ENCODE measurements at places on chromosomes 12 and 14.

GRCh38 chr12:5796171-5796958, 148.7 kb downstream of the ANO2 start:
- no peak for DNase-seq

DNA sequence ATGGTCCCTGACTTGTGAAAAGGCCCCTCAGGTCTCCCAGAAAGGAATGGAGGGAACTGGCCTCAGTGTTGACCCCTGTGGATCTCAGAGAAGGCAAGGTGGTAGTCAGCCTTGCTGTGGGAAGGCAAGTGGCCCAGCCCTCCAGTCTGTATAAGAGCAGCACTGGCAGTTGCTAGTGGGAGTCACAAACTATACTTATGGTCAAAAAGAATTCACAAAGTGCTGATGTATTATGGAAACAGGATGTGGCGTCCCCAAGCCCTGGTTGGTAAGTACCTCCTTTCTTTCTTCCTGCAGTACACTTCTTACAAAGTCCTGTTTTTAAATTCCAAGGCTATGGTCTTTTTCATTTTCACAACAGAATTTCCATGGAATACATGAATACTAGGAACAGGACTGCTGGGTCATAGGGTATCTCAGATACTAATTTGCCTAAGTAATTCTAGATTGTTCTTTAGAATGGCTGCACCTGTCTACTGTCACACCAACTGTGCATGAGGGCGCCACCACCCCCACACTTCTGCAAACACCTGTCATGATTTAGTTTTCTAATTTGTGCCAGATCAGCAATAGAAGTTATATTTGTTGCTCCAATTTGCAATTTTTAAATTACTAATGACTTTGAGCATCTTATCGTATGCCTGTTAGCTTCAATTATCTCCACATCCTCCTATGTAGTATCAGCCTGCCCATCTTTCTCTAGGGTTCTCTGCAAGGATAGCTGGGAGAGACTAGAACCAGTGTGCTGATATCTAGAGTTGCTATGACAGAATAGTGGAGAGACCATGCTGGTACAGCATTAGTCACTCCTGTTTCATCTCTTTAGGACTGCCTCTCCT, 40.7 kb upstream of the TMEM263 start:
- DNase-seq = no peak

DNA sequence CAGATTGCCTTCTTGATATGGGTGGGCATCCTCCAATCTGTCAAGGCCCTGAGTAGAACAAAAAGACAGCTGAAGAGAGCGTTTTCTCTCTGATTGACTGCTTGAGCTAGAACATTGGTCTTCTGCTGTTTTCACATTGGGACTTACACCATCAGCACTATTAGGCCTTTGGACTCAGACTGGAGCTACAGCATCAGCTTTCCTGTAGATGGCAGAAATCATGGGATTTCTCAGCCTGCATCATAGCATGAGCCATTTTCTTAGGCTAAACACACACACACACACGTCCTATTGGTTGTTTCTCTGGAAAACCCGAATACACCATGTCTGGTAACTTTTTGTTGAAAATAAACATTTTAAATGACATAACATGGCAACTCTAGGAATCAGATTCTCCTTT, 15.8 kb upstream of the PPM1A start:
- DNase-seq = no peak

- DNase-seq = no peak
These were observed 13.9 kb downstream of the NKX2-1 start for GRCh38 chr14:36505892-36506731.

- no peak for DNase-seq
These were observed 433.4 kb upstream of the OR4E1 start for GRCh38 chr14:22106700-22107697.

DNA sequence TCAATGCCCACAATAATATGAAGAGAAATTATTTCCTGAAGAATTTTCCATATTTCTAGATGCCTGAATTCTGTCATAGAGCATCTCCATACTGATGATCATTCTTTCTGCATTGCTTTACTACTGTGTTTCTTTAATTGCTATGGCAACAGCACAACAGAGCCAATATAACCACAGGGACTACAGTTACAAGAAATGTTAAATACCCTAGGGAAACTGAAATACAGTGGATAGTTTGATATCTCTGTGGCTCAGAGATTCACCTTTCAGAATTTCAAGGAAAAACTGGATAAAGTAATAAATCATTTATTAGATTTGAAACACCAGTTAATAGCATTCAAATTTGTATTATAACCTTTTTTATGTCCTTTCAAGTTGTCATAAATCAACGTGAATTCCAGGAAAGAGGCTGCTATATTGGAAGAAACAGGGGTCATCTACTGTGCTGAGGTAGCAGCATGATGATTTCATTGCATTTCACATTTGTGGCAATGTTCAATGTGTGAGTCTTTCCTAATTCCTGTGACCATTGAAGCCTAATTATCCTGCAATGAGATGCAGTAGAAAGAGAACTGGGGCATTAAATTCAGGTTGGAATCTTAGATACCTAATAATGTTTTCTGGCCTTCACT, 267.1 kb downstream of the LRFN5 start:
- no peak for DNase-seq

- DNase-seq = no peak
These were observed 44.9 kb downstream of the RNF34 start for GRCh38 chr12:121444842-121445202.

DNA sequence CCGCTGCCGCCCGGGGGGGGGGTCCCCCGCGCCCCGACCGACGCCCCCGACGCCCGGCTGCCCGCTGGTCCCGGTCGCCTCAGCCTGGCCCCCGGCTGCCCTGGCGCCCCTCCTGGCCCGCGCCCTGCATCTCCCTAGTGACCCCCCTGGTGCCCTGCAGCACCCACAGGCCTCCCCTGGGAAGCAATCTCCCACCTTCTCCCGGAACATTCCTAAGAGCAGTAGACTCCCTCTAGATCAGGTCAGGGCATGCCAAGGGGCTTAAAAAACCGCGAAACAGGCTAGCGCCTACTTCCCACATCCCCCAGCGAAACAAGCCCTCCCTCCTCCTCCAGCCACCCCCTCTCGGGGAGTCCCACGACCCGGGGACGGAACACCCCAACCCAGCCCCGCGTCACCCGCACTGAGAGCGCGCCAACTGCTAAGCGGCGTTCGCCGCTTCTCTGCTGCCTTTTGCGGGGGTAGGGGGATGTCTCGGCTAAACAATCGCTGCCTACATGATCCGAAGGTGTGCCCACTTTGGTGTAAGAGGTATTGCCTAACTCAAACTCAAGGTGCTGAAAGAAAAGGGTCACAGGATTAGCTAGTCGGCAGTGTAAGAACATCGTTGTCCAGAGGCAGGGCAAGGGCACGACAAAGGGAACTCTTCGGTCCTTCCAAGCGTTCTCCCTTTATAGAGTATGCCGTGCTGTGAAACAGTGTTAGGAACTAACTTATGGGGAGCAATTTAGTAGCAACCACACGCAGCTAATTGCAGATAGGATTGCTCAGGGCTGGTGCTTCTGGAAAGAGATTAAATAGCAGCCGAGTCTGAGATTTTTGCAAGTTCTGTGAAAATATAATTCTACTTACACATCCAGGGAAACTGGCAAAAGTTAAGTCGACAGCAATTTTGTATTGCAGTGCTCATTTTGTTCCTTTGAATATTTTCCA, 619 bp upstream of the NTN4 start:
- DNase-seq = no peak

GRCh38 chr14:101490771-101491170, 70.5 kb upstream of the DIO3 start:
- no peak for DNase-seq

- no peak for DNase-seq
These were observed 88.1 kb downstream of the PIWIL1 start for GRCh38 chr12:130425698-130426245.

DNA sequence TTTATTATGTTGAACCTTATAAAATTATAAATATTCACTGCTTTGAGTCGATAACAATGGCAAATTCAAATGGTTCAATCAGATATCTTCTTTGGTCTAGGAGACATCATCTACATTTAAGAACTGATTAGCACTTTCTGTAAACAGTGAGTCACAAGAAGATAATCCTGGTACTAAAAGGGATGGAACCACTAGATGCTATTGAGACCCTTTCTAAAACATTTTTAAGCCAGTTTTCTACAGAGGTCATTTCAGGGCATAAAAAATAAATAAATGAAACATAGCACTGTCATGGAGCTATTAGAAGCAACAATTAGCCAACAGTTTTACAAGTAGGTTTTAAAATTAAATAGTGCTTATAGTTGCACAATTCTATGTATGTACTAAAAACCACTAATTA, 212.2 kb downstream of the DUSP6 start:
- no peak for DNase-seq

- DNase-seq = no peak
These were observed 218.3 kb downstream of the TTC6 start for GRCh38 chr14:37813732-37814131.

DNA sequence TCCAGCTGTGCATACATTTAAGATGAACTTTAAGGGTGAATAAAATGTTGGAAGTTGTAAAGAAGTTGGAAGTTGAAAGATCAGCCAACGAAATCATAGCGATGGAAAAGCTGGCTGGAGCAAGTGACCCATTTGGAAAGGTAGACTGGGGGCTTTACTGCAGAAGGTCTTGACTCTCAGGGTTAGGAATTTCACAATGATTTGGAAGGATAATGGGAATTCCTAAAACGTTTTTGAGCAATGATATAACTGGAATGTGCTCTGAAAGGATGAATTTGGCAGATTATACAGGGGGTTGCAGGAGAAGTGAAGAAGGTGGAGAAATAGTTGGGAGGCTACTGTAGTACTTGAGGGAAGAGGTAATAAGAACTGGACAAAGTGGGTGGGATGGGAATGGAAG, 27.4 kb downstream of the EMP1 start:
- DNase-seq = no peak

GRCh38 chr12:23253191-23253590, 628.2 kb downstream of the ETNK1 start:
- DNase-seq = no peak

GRCh38 chr12:49098035-49098451, 3.4 kb upstream of the DHH start:
- DNase-seq = no peak

DNA sequence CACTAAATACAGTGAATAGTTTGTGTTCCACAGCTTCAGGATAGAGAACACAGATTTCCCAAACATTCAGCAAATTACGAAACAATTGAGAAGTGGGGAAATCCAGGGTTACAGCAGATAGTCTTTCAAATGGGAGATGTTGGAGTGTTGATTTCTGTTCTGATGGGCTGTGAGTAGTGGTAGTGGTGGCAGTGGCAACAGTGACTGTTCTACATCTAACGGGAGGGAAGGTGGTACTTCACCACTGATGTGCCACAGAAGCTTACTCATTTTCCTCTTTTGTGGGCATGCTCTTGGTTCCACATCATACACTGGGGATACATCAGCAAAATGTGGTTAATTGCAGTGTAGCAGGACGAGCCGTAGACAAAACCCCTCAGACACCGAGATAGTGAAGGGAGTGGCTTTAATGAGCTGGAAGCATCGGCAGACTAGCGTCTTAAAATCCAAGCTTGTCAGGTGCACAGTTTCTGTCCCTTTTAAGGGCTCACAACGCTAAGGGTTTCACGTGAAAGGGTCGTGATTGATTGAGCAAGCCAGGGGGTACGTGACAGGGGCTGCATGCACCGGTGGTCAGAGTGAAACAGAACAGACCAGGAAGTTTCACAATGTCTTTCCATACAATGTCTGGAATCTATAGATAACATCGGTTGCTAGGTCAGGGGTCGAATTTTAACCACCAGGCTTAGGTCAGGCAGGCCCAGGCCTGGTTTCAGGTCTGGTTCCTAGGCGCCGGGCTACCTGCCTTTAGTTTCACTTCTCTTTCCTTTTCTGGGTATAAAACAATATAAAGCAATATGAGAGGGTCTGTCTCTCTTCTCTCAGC, 330.6 kb upstream of the FBXO33 start:
- DNase-seq = no peak

GRCh38 chr14:96889091-96889490, 91.9 kb downstream of the VRK1 start:
- DNase-seq = no peak

- no peak for DNase-seq
These were observed 146.8 kb upstream of the KITLG start for GRCh38 chr12:88726806-88727720.

GRCh38 chr12:85441741-85442140, 161.7 kb downstream of the ALX1 start:
- peak; percentile 47 for DNase-seq
